ENCODE measurements at places on chromosomes 5 and 9.

DNA sequence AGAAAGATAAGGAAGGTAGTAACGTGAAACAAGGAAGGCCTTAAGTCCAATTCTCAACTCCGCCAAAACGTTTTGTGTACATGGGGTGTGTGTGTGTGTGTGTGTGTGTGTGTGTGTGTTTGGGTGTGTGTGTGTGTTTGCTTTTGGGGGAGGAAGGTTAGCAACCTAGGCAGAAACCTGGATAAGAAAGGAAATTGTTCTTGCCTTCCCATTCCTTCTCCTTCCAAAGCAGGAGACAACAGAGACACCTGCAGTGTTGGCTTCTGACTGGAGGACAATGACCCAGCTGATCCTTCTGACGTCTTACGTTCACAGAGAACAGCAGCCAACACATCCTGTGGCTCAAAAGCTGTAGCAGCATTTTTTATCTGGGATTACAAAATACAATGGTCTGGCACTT, 4.1 kb upstream of the CCNG1 start:
- DNase-seq = no peak

DNA sequence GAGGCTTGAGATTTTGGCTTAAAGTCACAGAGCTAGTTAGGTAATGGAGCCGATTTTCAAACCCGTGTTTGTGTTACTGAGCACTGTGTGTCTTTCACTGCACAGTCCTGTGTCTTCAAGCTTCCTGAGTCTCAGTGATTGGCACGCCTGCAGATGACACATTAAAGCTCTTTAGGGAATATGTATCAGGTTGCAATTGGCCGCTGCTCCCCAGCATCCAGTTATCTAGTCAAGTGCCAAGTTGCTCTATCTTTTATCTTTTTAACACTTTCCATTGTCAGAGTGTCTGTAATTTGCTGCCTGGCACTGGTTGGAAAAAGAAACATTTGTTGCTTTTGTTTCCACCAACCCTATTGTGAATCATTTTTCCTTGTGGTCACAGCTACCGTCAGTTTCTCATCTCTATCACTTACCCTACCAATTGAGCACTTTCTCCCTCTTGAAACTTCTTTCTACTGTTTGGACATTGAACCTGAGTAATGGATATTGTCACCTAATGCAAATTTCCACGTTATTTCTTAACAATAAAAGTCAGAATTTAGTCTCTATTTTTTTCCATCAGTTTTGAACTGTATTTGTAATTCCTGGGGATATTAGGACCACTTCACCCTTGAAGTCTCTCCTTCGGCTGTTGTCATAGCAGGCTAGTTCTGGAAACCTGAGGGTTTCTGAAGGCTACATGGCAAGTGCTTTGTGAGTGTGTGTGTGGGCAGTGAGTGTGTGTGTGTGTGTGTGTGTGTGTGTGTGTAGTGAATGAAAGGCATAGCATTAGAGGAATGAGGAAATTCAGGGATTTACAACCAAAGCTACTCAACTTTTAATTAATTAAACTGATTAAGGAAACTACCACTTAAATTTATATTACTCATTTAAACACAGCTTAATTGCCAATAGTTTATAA, 274.3 kb downstream of the ISL1 start:
- no peak for DNase-seq

DNA sequence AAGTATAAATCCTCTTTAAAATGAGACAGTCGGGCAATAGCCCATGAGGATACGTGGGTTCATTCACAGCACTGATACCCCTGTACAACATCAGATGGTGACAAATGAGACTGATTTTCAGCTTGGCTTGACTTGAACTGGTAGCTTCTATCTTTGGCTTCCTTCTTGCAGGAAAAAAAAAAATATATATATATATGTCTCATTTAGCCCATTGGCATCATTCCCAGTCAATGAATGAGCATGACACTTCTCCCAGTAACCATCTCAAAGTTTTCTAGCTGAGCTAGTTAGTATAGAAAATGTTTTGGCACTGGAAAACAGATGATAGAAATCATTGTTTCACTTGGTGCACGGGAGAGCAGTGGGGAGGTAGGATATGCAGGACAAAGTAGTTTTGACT, 222.5 kb upstream of the TAS2R1 start:
- no peak for DNase-seq

GRCh38 chr5:24381861-24382489, 262.8 kb downstream of the CDH10 start:
- no peak for DNase-seq

DNA sequence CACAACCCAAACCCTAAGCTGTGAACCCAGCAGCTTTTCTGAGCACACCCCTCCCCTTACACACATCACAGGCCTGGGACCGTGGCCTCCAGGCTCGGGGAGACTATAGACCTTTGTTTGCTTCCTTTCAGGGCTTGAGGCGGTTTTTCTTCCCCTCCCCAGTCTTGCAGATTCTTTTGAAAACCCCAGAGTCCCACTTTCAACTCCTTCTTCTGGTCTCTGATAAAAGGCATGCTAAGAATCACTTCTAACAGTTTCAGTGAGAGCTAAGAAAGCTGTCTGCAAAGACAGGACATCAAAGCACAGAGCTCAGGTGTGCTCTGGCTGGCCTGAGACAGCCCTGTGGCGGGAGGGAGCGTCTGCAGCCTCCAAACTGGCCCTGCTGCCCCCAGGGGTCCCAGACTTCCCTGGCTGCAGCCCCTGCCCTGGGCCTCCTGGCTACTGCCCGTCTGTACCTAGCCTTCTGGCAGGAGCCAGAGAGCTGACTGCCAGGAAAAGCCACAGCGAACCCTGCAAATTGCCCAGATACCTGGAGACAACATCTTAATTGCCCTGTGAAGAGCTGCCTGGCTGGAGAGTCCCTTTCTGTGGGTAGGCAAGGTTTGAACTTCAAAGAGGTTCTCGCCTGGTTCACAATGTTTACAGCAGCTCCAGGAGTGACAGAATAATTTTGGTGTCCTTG, 138.9 kb downstream of the GADD45G start:
- peak; percentile 68 for DNase-seq

DNA sequence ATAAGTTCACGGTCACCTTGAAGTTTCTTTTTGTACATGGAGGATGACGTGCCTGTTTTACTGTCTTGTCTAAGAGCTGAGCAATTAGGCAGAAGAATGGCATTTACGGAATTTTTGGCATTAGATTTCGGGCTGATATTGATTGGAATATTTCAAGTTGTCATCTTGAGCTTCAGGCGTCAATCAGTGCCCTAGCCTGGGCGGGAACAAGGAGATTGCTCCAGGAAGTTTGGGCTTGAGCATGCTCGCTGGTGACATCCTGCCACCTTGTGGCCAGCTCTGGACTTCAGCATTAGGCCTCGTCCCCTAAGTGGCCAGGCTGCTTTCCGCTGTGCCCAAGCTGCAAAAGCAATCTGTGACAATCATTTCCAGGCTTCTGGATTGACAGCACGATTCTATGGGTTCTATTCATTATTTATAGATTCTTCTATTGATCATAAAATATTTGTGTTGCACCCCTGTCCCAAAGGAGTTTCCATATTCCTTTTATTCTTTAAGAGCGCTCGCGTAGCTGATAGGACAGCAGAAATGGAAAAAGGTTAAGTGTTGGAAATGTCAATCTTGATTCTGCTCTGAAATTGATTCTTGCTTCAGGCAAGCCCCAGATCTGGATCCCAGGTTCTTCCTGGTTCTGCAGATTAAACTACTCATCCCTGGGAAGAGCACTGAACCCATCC, 79.3 kb downstream of the SLC28A3 start:
- DNase-seq = peak; percentile 49

DNA sequence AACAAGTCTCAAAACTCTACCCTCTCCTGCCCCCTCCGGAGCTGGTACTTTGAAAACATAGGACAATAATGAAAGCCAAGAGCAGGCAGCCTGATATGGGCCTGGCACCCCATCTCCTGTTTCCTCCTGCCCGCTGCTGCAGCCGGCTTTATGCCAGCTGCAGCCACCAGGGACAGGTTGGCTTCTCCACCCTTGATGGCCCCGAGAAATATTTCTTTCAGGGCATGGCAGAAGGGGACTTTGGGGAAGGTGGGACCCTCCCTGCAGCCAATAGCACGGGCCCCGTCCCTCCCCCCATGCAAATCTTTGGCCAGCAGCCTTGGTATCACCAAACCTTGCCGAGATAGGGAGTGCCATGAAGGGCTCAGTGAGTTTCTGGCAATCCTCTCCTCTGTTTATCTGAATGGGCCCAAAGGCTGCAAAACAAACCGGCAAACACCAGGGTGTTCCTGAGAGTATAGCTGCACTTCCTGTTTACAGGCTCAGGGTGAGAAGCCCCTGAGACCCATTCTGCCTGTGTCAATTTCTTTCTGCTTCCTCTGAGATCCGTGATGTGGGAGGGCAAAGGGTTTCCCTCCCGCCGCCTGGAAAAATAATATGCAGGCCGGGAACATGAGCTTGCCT, 73.4 kb upstream of the BOD1 start:
- DNase-seq = peak; percentile 7

DNA sequence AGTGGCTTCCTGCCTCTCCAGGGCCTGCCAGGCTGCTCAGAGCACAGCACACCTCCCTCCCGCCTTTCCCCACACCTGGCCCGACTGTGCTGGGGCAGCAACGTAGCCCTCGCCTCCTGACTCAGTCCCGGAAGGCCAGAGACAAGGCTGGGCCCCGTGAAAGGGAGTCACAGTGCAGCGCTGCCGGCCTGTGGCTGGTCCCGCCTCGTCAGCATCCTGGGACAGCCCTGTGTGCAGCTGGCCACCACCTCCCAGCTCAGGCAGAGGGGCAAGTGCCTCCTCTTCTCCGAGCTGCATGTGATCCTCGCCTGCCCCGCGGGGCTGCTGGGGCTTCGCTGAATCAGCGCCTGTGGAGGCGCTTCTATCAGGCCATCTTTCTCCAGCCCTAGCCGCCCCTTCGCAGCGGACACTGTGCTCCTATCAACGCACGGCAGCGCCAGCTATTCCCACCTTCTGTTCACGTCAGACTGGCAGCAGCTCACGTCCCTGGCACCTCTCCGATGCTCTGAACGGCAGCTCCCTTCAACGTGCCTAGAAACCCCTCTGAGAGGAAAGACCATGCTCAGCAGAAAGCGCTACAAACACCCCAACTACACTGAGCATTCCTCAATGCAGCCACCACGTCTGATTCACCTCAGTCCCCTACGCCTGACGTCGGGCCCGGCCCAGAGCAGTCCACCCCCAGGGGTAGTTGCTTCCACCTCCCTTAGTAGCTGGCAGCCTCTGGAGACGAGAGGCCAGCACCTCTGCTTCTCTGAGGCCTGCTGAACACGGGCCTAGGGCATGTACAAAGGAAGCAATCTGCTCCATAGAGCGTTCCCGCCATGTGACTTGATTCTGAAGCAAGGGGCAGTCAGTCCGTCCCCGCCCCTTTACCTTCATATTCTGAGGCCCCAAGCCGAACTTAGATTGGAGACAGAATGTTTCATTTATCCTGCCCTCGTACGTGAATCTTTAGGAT, 78.8 kb downstream of the GPR21 start:
- no peak for DNase-seq

DNA sequence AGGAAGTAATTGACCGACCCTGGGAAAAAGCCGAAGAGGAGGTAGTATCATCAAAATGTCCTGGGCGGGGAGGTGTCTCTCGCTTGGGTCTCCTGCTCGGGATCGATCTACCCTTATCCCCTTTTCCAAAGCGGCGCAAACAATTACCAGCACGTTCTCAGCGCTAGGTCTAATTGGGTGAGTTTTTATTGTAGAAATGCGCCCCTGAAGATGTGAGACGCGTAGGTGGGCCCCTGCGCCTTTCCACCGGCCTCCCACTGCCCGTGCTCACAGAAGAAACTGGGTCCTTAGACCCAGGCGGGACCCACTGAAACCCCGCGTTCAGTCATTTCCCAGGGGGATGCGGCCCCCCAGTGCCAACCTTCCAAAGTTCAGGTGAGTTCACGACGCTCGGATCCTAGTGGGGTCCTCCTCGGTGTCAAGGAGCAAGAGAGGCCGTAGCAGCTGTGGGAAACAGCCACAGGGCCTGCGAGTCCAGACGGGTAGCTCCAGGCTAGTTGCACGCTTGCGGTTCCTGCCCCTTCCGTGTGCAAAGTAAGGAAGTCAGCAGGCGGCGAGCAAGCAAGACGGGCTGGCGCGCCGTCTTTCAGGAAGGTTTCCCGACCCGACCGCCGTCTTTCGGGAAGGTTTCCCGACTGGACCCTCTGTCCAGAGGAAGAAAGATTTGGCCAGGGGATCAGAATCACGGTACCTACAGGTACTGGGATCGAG, 1.5 kb downstream of the SMIM32 start:
- DNase-seq = no peak

- no peak for DNase-seq
These were observed 360.5 kb upstream of the TARS1 start for GRCh38 chr5:33080287-33080686.

- DNase-seq = no peak
These were observed 44.1 kb upstream of the CEMIP2 start for GRCh38 chr9:71812385-71812784.

DNA sequence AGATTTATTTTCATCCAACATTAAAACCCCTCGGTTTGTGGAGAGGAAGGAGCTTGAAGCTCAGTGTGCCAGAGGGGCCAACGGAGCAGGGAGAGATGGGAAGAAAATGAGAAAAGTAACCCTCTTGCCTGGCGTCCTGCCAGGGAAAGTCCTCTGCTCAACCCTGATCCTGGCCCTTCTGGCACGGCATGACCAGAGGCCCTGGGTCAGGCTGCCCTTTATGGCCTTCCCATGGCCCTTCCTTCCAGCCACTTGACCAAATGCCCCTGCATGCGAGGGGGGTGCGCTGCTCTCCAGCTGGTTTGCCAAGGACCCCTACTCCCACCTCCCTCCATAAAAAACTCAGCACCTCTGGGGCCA, 43.8 kb downstream of the SPRY4 start:
- DNase-seq = no peak

- no peak for DNase-seq
These were observed 16.1 kb upstream of the FAM174A start for GRCh38 chr5:100519075-100519474.

- peak; percentile 15 for DNase-seq
These were observed 68.7 kb upstream of the WDR41 start for GRCh38 chr5:77560677-77561263.

GRCh38 chr9:111928359-111928720, 31.7 kb downstream of the UGCG start:
- no peak for DNase-seq

DNA sequence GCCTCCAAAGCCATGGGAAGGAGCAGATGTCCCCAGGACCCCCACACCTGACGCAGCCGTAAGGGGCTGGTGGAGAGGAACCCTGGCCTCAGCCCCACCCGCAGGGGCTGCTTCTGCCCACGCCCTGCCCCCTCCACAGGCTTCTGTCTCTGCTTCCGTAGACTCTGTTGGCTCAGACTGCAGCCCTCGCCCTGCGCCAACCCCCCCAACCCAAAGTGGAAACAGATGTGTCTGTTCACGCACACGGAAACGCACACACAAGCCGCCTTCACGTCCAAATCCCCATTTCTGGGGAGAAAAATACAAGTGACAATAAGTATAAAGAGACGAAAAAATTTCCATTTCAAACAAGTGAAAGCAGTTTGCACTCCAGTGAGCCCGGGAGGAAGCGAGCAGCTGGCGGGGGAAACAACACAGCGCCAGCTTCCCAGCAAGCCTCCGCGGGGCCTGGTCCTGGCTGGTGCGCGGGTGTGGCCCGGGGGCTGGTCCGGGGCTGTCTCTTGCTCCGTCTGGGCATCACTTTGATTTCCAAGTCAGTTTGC, 32.6 kb upstream of the RXRA start:
- DNase-seq = no peak
